ENCODE measurements at places on chromosomes 7 and 10.

DNA sequence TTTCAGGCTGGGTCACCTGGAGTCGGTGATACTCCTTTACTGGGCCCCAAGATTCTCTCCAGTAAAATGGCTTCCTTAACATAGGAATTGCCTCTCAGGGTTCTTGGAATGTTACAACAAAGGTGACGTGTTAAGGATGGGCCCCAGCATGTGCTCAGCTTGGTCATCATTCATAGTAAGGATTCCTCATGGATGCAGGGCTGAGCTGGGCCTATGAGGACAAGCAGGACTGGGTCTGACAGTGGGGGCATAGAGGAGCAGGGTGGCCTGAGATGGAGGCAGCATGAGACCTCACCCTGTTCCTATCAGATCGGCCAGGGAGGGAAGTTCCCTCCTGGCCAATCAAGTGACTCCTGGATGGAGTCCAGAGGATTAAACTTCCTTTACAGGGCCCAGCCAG, 12.8 kb upstream of the MBL2 start:
- no peak for DNase-seq

DNA sequence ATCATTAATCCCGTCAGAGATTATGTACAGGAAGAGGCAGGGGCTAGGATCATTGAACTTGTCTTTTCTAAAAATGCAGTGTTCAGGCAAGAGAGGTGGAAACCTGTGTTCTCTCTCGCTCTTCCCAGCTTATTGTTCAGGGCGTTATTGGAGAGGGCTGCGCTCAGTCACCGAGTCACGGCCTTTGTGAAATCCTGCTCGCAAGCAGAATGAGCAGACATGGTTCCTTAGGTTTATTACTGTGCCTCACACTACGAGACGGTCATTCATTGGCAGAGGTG, 631 bp upstream of the PRKRIP1 start:
- no peak for DNase-seq

DNA sequence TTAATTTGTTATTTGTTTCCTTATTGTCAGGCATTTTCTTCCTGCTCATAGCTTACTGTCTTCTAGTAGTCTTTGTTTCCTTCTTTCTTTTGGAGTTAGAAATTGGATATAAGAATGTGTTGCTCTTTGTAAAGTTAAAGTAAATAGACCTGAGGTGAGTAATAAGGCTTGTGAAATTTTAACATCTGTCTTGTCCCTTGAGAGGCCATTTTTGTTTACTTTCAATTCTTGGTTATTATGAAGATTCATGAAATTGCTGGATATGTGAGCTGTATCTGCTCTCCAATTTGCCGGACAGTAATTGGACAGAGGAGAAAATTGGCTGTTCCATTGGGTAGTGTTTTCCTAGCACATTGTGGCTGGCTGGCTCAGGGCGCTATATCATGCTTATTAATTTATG, 260.7 kb downstream of the EXOC4 start:
- DNase-seq: no peak

DNA sequence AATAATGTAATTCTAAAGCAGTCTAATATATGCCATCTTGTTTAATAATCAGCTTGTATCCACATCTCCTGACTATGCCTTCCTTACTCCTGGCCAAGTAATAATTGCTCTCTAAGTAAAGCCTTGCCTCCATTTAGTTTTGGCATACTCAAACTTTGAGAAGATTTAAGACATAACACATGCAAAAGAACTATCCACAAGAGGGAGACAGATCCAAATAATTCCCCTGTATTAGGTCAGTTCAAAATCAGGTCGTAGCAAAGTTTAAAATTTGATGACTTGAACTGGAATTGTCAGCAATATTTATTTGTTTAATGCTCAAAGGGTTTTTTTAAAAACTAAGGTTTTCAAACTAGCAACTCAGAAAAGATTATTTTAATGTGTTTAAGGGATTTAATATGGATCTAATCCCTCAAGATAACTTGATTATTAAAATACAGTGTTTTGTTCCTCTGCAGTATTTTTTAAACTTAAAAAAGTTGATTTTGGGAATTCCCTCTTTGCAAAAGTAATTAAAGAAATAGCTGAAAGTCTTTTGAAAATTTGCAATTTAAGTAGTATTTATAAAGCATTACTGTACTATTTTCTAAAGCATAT, 95.3 kb downstream of the HDAC9 start:
- DNase-seq: no peak

DNA sequence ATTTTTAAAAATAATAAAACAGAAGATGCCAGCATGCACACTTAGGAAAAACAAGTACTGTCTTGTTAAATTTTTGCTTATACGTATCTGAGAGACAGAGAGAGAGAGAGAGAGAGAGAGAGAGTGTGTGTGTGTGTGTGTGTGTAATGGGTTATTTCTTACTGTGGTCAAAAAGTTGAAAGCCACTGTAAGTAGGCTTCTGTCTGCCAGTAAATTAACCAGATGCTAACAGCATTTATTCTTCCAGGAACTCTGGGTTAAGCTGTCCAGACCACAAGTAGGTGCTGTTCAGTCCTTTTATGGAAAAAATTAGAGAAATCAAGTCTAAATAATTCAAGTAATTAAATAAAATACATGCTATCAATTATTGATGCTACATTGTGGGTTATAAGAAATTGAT, 39.7 kb downstream of the RNF32 start:
- DNase-seq: no peak

DNA sequence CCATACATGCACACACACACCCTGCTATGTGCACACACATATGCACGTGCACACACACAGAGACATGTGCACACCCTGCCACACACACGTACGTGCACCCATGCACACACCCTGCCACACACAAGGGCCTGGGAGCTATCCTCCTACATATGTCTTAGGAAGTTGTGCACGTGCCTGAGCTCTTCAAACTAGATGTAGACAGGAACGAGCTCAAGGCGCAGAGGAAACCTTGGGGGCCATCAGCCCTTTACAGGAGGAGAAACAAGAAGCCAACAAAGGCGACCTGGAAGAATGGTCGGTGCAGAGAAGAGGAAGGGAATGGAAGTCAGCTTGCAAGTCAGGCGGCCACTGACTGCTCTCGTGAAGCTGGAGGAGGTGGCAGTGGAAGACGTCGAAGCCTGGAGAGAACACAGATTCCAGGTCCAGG, 58.7 kb downstream of the AOC1 start:
- no peak for DNase-seq

DNA sequence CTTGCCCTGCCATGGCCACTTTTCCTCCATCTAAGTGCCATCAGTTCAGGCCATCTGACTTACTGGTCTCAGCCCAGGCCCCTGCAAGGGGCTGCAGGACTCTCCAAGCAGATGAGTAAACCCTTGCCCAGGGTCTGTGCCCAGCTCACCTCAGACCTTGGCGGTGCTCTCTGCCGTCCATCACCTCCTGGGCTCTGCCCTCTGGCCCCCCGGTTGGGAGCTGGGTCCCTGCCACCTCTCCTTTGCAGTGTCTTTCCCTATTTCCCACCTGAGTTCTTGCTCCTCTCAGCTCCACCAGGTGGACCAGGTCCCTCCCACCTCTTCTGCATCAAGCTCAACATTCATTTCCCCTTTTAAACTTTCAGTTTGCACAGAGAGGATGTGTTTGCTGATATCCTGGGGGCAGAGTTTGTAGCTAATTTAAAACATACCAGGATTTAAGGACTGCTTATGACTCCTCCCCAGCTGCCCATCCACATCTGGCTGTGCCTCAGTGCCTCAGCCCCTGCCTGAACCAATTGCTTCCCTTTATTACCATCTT, 135.5 kb downstream of the SLIT1 start:
- DNase-seq: no peak

DNA sequence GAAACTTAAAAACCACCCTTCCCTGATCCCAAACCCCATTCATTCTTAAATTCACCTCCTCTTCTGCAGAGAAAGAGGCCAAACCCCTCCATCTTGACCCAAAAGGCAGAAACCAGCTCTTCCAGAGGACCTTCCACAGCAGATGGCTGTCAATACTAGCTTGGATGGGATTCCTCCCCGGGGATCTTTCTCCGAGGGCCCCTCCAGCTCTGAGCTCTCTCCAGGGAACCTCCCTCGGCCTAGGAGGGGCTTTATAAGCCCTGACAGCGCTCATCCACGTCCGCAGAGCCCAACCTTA, 5.4 kb downstream of the TNRC18 start:
- DNase-seq: no peak

DNA sequence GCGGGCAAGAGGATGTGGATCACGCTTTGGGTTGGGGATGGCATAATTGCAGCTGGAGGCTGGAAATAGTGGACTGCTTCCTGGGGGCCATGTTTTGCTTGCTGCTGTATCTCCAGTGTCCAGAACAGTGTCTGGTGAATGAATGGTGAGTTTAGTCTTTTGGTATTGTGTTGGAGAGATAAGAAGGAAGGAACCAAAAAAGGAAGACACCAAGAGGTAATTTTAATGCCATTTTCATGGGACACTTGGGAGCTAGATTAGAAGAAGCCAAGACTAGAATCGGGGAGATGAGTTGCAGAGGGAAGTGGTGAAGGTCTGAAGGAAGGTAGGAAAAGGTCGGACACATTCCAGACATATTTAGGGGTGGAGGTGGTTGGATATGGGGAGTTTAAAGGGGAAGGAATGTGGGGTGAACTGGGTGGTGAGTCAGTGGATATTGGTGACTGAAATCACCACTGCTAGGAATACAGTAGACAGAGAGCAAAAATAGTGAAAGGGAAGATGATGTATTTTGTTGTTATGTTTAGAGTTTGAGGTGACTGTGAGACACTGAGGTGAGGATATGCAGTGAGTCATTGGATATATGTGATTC, 76.7 kb downstream of the CCNY start:
- no peak for DNase-seq

DNA sequence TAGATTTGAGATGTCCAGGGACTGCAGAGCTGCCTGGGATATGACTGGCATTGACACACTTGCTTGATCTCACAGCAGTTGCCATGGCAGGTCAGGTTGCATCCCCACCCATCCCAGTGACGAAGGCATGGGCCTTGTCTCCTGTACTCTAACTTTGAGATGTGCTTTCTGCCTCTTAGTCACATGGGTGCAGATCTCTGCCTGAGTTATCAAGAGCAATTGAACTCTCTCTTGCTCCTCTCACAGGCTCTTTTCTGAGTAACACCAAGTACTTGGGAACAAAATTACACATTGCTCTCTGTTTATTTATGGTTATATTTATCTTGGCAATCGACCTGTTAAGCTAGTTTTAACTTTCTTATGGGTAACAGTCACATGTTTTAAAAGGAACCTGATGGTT, 237.3 kb downstream of the NSUN6 start:
- no peak for DNase-seq

DNA sequence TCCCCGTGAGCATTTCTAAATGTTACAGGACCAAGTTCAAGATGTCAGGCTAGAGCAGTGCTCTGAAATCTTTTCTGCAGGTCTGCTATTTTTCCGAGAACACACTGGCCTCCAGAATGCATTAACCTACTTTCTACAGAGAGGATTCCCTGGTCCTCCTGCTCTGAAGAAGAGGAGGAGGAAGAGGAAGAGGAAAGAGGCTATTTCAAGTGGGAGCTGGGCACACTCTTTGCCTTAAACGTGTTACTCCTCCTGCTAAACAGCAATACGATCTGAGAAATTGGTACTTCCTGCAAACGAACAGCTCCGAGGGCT, 157.4 kb downstream of the FRMD4A start:
- no peak for DNase-seq

- no peak for DNase-seq
These were observed 16.2 kb upstream of the PRR15 start for GRCh38 chr7:29547421-29547820.

GRCh38 chr7:6227294-6227846, 45.1 kb downstream of the CYTH3 start:
- no peak for DNase-seq

- DNase-seq: no peak
These were observed 7.8 kb upstream of the TBX20 start for GRCh38 chr7:35261476-35262285.

DNA sequence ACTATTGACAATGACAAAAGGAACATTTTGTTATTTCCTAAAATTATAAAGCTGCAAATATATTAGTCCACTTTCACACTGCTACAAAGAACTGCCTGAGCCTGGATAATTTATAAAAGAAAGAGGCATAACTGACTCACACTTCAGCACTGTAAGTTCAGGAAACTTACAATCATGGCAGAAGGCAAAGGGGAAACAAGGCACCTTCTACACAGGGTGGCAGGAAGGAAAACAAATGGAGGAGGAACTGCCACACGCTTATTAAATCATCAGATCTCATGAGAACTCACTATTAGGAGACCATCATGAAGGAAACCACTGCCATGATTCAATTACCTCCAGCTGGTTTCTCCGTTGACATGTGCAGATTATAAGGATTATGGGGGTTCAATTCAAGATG, 203.1 kb downstream of the TPK1 start:
- DNase-seq: no peak

GRCh38 chr10:86700851-86701617, 32.7 kb downstream of the LDB3 start:
- DNase-seq: no peak

DNA sequence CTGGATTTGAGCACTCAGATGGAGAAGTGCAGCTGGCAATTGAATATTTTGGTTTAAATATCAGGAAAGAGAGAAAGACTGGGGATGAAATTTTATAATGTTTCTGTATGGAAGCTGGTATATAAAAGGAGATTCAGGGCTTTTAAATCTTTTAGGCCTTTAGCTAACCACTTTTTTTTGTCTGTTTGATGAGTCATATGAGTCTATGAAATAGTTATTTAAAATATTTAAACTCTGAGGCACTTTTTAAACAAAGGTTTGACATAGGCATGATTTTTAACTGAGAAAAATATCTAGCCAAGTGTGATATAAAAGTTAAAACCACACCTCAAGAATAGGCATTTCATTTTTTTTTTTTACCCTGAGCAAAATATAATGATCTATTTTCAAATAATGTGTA, 944.3 kb downstream of the GATA3 start:
- no peak for DNase-seq

DNA sequence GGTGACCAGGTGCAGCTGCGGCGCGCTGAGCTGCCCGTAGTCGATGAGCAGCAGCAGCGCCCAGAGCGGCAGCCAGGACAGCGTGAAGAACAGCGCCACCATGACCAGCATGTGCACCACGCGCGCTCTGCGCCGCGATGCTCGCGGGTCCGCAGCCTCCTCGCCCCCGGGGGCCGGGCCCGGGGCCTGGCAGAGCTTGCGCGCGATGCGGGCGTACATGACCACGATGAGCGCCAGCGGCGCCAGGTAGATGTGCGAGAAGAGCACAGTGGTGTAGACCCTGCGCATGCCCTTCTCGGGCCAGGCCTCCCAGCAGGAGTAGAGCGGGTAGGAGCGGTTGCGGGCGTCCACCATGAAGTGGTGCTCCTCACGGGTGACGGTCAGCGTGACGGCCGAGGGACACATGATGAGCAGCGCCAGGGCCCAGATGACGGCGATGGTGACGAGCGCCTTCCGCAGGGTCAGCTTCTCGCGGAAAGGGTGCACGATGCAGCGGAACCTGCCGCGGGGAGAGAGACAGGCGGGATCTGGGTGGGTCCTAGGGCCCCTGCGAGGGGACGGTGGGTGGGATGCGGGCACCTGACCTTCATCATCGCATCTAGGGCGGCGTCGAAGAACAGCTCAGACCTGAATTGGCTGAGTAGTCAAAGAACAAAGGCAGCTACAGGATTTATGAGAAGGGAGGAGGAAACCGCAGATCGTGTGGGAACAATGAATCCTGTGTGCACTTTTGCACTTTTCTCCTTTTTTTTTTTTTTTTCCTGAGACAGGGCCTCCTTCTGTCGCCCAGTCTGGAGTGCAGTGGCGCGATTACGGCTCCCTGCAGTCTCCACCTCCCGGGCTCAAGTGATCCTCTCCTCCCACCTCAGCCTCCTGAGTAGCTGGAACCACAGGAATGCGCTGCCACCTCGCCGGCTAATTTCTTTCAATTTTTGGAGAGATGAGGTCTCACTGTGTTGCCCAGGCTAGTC, 22.4 kb upstream of the PPA1 start:
- no peak for DNase-seq

GRCh38 chr10:15518250-15518649, 147.2 kb upstream of the FAM171A1 start:
- no peak for DNase-seq

- no peak for DNase-seq
These were observed 6.5 kb upstream of the MET start for GRCh38 chr7:116665332-116665996.
